A549 treated with RU486 at 1 μM for 4 hours (cell line): ENCODE measurements at places on chromosomes 3 and 15. TPM values are rescaled to one million over a fixed set of nuclear protein-coding genes. Genes with fewer than 3 reads are reported as not detected.

The CALML4 gene
- total RNA-seq, result 7.2 to 11.3 TPM (median 9.5 TPM) in 5 replicates

The CD86 gene
- not detected in 5 replicates for total RNA-seq

The FANCD2OS gene
- total RNA-seq, result not detected in 5 replicates

The ACTRT3 gene
- 2.5 to 3.2 TPM (median 2.8 TPM) in 5 replicates for total RNA-seq

The FETUB gene
- 0.07 to 0.37 TPM (median 0.26 TPM) in 3 of 5 replicates, not detected in the others for total RNA-seq

The EPHB3 gene
- 0.23 to 0.51 TPM (median 0.35 TPM) in 5 replicates for total RNA-seq

The FBXO40 gene
- total RNA-seq, result not detected in 5 replicates

The AQP9 gene
- total RNA-seq, result not detected in 5 replicates

The NMNAT3 gene
- 1.5 to 2.4 TPM (median 1.6 TPM) in 5 replicates for total RNA-seq
